ENCODE measurements at places on chromosomes 5 and 9.
A peak's percentile ranks its signal among the peaks of the same experiment; 100 is the strongest.

- DNase-seq: peak; percentile 54
Measured at GRCh38 chr9:116269250-116269649, 115.7 kb downstream of the PAPPA start.

DNA sequence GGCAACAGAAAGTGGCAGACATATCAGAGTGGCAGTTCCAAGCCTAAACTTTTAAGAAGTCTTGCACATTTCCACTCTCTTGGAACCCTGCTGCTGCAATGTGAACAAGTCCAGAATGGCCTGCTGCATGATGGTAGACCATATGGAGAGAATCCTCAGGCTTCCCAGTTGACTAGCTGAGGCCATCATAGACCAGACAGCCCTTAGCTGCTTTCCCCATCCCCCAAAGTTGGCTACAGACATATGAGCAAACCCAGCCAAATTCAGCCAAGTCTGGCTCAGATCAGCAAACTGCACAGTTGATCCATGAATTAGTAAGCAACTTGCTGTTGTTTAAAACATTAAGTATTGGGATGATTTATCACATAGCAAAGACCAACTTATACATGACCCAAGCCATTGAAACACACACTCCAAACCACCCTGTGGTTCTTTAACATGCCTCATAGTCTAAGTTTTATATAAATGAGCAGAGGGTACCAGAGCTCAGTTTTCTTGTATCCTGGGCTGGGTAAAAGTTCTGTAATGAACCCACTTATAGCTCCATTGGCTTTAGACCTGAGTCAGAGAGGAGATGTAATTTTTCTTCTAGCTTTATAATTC is 19.9 kb downstream of the PPP3R2 start:
- DNase-seq: no peak

- DNase-seq: peak; percentile 68
Measured at GRCh38 chr5:135426102-135427082, 20.8 kb downstream of the DCANP1 start.

DNA sequence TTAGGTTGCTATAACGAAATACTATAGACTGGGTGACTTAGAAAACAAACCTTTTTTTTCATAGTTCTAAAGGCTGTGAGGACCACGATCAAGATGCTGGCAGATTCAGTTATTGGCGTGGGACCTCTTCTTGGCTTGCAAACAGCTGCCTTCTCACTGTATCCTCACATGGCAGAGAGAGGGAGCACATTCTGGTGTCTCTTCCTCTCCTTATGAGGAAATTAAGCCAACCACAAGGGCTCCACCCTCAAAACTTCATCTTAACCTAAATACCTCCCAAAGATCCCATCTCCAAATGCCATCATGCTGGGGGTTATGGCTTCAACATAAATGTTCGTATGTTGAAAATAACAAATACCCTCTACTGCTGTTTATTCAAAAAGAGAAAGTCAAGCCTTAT is 197.1 kb downstream of the CEMIP2 start:
- no peak for DNase-seq

DNA sequence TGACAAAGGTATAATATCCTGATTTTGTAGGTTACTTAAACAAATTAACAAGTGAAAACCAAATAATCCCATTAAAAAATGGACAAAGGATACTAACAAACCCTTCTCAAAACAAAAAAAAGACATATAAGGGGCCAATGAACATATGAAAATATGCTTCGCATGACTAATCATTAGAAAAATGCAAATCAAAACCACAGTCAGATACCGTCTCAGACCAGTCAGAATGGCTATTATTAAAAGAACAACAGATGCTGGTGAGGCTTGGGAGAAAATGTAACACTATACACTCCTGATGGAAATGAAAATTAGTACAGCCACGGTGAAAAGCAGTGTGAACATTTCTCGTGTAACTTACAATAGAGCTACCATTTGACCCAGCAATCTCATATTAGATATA is 1542.2 kb upstream of the CDH9 start:
- peak; percentile 59 for DNase-seq

- no peak for DNase-seq
Measured at GRCh38 chr5:38077652-38078051, 180.7 kb upstream of the EGFLAM start.

- DNase-seq: no peak
Measured at GRCh38 chr5:56072863-56073766, 78.4 kb upstream of the IL6ST start.

DNA sequence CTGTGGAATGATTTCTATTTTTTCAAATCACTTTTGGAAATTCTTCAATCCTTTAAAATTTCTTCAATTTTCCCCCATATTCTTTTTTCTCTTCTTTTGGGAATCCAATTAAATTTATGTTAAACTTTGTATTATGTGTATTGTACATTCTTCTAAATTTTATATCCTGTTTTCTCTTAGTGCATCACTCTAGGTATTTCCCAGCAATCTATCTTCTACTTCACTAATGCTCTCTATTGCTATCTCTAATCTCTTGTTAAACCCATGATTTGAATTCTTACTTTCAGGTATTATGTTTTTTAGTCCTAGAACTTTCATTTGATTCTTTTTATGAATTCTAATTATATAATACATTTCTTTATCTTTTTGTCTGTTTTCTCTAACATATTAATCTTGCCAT is 23.4 kb upstream of the SLC24A2 start:
- DNase-seq: no peak

GRCh38 chr9:107268560-107268959 is 14.5 kb upstream of the RAD23B start:
- no peak for DNase-seq

GRCh38 chr9:128684325-128685199 is 4.5 kb upstream of the SET start:
- peak; percentile 97 for DNase-seq

- DNase-seq: peak; percentile 73
Measured at GRCh38 chr9:130770679-130771442, 64.2 kb upstream of the ABL1 start.

- peak; percentile 30 for DNase-seq
Measured at GRCh38 chr9:94822273-94822672, 95.8 kb downstream of the AOPEP start.

- no peak for DNase-seq
Measured at GRCh38 chr5:160799184-160799583, 52.8 kb downstream of the ATP10B start.

Measured in epithelial cell of esophagus (primary cell).